Activated CD8-positive, alpha-beta memory T cell treated with anti-CD3 and anti-CD28 coated beads for 48 hours (primary cell): ENCODE measurements at places on chromosomes 3 and 15.

GRCh38 chr3:143209715-143210059 is 90.1 kb downstream of the CHST2 start:
- no peak for DNase-seq

GRCh38 chr3:103440539-103441203 is 1005.9 kb downstream of the ZPLD1 start:
- no peak for DNase-seq

DNA sequence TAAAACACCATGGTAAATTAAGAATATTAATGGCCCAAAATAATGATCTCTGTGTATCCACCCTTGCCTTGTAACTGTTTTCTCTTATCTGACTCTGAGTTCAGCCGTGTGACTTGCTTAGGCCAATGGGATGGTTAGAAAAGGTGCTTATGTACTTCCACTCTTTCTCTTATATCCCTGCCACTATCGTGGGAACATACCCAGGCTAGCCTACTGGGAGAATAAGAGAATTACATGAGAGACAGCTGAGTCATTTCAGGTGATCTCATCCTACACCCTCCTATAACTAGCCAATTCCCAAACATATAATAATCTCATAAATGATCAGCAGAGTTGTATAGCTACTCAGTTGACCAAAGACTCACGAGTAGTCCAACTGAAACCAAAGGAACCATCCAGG is 98.3 kb upstream of the ABI3BP start:
- no peak for DNase-seq

GRCh38 chr3:8827641-8828040 is 58.2 kb upstream of the OXTR start:
- DNase-seq: no peak
